Activated CD8-positive, alpha-beta memory T cell treated with anti-CD3 and anti-CD28 coated beads, Interleukin-2, amount 10 ng/mL, durations not matched to agents 7 days and 5 days (primary cell): ENCODE measurements at places on chromosomes 1 and 21.

DNA sequence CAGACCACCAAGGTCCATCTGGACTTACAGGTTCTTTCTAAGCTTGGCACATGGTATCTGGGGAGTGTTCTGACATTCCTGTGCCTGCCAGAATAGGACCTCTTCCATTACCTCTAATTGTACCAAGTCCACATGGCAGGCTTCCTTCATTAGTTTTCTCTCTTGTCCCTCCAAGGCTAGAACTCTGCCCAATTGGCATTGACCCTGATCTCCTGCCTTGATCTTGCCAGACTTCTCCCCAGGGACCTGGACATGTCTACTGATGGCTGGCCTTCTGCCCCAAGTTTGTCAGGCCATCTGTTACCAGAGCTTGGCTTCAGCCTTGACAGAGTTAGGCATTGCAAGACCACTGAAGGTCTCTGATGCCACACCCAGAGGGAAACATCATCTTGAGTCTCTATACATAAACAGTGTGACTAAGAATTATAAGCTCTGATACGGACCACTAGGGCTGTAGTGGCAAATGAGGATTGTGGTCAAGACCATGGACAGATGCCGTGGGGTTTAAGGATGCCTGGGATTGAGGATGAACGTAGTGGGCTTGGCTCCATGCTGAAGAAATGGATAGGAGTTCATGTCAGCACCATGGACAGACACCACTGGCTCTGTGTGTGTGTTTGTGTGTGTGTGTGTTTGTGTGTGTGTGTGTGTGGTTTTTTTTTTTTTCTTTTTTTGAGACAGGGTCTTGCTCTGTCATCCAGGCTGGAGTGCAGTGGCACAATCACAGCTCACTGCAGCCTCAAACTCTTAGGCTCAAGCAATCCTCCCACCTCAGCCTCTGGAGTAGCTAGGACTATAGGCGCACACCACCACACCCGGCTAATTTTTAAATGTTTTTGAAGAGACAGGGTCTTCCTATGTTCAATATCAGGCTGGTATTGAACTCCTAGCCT is 19.5 kb upstream of the PSMB2 start:
- DNase-seq = no peak

DNA sequence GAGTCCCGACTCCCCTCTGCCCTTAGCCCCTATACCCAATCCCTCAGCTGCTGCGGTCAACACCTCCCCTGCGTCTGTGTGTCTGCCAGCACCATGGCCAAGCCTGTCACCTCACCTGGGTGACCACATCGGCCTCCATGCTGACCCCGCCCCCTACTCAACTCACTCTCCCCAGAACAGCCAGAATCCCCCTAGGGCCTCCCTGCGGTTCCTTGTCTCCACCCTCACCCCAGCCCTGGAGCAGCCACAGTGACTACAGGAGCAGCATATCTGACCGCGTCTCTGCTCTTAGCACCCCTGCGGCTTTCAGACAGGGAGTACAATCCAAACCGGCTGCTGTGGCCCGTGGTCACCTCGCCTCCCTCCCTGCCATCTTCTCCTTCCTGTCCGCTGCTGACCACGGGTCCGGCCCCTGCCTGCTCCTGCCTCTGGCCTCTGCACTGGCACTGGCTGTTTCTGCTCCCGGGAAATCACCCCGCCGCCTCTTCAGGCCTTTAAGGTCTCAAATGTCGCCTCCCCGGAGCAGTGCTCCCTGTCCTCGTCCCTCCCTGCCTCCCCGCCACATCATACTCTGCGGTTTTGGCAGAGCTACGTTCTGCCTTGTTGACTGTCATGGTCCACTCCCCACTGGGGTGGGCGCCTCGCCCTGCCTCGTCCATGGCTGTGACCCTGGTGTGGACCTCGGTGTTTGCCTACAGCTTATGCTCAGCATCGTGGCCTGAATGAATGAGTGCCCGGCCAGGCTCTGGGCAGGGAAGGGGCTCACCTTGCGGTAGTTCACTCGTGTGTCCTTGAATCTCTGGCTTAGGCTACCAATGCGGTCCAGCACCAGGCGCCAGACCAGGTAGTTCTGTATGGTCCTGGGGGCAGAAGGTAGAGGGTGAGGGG is 11.1 kb downstream of the PRXL2B start:
- DNase-seq = no peak

- no peak for DNase-seq
These were observed 209.5 kb upstream of the GALNT2 start for GRCh38 chr1:229857585-229857984.

- no peak for DNase-seq
These were observed 47.0 kb upstream of the EFHD2 start for GRCh38 chr1:15362737-15363128.

DNA sequence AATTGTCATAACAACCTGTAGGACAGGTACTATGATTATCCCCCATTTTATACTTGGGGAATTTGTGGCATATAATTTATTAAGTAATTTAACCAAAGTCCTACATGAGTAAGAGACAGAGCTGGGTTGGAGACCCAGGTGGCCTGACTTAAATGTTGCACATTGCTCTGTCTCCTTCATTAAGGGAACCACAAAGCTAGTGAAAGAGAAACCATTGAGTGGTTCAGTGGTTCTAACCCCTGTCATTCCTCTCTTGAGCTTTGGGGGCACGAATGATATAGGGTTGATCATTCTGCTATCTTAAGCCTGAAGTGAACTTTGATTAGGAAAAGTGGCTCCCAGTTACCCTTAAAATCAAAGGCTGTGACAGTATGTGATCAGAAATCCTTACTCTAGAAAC is 5.3 kb upstream of the MAP3K7CL start:
- no peak for DNase-seq

- no peak for DNase-seq
These were observed 216.7 kb downstream of the TRABD2B start for GRCh38 chr1:47780469-47780995.

DNA sequence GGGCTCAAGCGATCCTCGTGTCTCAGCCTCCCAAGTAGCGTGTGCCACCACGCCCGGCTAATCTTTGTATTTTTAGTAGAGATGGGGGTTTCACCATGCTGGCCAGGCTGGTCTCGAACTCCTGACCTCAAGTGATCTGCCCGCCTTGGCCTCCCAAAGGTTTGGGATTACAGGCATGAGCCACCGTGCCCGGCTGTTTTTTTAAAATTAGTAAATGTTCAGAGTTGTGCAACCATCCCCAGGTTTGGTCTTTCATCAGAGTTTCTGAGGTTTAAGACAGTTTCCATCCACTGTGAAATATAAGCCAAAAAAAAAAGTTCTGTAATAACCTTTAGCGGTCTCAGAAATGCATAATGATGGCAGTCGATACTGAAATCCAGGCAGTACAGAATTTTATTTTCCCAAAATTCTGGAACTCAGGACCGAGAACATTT is 550 bp upstream of the SYT11 start:
- peak; percentile 46 for DNase-seq

- DNase-seq = no peak
These were observed 1356.6 kb upstream of the ADGRL2 start for GRCh38 chr1:80444171-80444570.

- DNase-seq = no peak
These were observed 55.2 kb downstream of the BRWD1 start for GRCh38 chr21:39258207-39258606.

GRCh38 chr1:21255284-21255942 is 34.9 kb downstream of the ECE1 start:
- DNase-seq = peak; percentile 87

- peak; percentile 40 for DNase-seq
These were observed 579 bp upstream of the SLC19A1 start for GRCh38 chr21:45542667-45543370.

- no peak for DNase-seq
These were observed 172.8 kb downstream of the CLEC20A start for GRCh38 chr1:178324003-178324402.

- no peak for DNase-seq
These were observed 1251.1 kb downstream of the AMY1C start for GRCh38 chr1:105000793-105001192.

DNA sequence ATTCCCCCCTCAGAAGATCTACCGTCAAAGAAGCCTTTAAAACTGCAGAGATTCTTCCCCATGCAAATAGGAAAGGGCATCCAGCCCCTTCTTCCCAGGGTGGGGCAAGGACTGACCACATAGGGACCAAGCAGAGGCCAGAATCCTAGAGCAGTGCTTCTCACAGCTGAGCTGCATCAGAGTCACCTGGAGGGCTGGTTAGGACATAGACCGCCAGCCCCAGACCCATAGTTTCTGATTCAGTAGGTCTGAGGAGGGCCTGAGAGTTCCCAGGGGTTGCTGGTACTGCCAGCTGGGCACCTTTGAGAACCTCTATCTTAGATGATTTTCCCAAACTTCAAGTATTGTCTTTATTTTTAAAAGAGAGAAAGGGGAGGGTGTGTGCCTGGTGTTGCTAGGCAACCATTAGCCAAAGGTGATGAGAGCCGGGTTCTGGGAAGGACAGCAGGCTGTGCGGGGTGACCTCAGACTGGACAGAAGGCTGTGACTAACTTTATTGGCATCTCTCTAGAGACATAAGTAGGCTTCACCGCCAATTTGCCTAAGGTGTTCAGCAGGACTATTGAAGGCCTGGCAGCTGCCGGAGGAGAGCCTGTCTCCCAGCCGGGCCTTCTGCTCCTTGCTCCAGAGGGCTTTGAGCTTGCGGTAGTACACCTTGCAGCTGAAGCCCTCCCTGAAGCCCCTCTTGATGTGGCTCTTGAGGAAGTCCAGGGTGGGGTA is 3.0 kb downstream of the SPATA46 start:
- DNase-seq = no peak

GRCh38 chr1:244280859-244281258 is 170.8 kb downstream of the ADSS2 start:
- no peak for DNase-seq

DNA sequence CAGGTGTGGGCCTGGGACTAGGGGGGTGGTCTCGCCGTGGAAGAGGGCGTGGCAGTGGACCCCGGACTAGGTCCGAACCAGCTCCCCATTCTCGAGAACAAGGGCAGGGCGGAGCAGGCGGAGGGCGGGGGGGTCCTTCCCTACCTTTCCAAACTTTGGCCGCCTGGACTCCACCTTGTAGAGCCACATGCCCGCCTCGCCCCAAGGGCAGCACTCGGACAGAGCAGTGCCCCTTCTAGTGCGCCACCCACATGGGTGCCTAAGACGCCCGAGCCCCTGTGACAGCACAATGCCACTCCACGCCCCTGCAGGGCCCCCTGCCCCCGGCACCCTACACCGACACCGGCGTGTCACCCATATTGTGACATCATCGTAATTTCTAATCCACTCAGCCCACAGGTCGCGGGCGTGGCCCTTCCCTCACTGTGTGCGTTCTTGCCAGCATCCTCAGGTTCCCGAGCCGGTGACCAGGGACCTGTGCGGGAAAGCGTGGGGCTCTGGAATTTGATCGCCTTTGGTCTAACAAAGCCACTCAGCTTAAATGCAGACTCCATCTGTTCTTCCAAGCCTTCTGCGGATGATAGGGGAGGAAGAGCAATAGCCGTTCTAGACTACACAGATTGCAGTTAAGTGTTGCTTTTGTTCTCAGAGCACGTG is 553 bp upstream of the STMN1 start:
- DNase-seq = no peak

DNA sequence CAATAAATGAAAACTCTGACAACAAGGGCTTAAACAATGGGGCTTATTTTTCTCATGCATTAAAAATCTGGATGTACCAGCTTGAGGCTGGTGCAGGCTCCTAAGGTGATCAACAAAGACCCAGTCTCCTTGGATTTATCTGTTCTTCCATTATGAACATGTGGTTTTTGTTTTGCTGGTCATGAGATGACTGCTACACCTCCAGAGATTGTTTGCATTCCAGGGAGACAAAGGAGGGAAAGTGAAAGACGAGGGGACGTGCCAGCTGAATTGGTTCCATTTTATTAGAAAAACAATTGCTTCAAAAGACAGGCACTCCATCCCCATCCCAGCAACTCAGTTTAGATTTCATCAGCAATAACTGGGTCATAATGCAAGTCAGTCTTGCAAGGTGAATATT is 90.9 kb upstream of the KCNK1 start:
- no peak for DNase-seq

GRCh38 chr1:117122330-117123025 is 929 bp upstream of the TRIM45 start:
- DNase-seq = no peak

GRCh38 chr1:22760455-22760854 is 49.8 kb downstream of the EPHB2 start:
- DNase-seq = no peak

DNA sequence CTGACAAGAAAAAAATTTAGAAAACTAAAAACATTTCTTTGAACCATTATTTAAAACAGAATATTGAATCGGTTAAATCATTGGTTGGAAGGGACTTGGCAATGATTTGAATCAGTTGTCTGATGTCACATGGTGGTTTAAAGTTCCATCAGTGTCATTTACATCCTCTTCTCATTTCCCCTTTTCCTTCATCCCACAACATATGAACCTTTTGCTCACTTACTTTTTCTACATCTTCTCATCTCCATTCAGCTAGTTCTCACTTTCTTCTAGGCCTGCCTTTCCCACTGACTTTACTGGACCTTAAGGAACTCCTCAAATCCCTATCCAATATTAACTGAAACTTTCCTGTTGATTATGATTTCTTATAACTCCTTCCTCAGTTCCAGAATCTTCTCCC is 58.5 kb downstream of the PHACTR4 start:
- DNase-seq = no peak

GRCh38 chr1:145988773-145989172 is 7.6 kb downstream of the TXNIP start:
- DNase-seq = no peak

GRCh38 chr1:26938004-26938658 is 16.6 kb downstream of the NUDC start:
- DNase-seq = no peak

GRCh38 chr1:16614361-16615252 is 1.2 kb upstream of the NBPF1 start:
- DNase-seq = peak; percentile 44

DNA sequence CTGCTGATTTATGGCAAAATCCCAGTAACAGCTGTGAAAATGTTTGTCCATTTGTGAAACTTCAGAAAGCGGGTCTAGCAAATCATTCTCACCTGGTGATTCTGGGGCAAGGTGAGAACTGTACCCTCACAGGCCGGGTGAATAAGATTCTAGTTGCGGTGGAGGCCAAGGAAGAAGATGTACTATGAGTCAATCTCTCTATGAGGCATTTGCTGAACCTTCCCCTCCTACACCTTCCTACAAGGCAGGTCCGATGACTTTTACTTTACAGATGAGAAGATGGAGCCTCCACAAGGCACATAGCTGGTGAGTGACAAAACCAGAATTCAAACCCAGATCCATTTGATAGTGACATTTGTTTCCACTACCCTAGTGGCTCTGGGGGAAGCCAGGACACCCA is 72.7 kb downstream of the BACH1 start:
- DNase-seq = no peak

GRCh38 chr1:10384219-10384618 is 14.6 kb upstream of the PGD start:
- no peak for DNase-seq

DNA sequence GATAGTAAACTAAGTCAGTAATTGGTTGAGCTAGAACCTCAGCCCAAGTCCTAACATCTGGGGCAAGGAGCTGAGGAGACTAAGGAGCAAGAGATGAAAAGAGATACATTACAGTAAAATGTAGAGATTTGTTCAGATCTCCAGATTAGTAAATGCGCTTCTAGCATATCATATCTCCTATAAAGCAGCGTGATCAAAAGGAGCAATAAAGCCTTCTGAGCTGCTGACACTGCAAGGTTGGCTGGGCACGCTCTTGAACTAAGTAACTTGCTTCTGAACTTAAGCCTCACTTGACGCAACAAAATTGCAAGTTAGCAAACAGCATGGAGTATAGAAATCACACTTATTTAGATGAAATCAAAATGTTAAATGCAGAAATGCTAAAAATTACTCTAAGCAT is 80.9 kb downstream of the LRRC53 start:
- DNase-seq = no peak

GRCh38 chr1:173248247-173248940 is 41.3 kb upstream of the TNFSF4 start:
- DNase-seq = no peak

- no peak for DNase-seq
These were observed 22.6 kb downstream of the RIPK4 start for GRCh38 chr21:41744028-41744930.
